ENCODE measurements at places on chromosomes 1 and 21.

GRCh38 chr1:8408151-8408839 is 90.4 kb downstream of the SLC45A1 start:
- DNase-seq: no peak

GRCh38 chr1:101312147-101312546 is 75.3 kb downstream of the S1PR1 start:
- DNase-seq: no peak

- no peak for DNase-seq
Measured at GRCh38 chr1:112643080-112643479, 23.4 kb downstream of the CAPZA1 start.

DNA sequence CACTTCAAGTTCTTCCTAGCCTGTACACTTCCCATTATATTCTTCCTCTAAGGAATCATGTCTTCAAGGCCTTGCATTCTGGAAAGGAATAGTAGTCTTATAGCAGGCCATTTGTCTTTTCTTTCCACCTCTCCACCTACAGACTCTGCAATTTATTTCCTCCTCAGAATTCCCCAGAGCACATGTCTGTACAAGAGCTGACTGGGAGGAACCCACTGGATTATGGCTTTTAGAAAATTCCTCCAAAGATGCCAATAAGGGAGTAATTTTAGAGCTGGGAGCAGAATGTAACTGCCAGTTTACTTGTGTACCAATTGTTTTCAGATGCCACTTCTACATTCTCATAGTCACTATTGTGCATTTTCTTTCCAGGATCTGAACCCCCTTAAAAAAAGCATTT is 3.4 kb upstream of the PSMG1 start:
- DNase-seq: no peak

DNA sequence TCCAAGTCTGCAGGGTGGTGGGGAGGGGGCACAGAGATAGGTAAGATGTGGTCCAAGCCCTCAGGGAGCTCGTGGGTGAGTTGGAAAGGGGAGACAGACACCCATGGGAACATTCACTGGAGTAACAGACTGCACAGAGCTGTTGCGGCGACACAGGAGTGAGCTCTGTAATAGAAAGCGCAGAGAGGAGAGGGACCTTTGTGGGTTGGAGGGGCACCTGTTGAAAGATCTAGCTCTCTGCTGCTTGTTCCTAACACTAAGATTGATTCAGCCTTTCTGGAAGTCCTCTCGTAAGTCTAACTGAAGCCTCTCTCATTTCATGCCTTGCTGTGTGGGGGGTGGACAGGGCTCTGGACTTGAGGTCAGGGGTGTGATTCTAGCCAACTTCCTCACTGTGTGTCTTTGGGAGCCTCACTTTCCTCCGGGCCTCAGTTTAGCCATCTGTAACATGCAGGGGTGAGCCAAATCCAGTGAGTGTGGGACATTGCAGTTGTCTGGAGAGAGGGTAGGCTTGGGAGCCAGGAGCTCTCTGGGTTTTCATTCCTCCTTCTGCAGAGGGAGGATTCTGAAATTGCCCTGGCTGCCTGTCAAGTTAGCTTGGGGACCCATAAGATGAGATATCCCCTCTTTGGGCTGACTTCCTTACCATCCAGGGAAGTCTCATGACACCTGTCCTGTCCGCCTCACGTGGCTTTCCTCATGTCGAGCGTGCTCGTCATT is 2.0 kb upstream of the ACOT11 start:
- no peak for DNase-seq

- no peak for DNase-seq
Measured at GRCh38 chr1:209672705-209673630, 2.2 kb upstream of the G0S2 start.

Data from hematopoietic multipotent progenitor cell treated with erythropoietin and hydrocortisone succinate and interleukin-3 and kit ligand, for 15 days (in vitro differentiated cells).